ENCODE measurements at places on chromosomes 7 and 10. TPM values are rescaled to one million over a fixed set of nuclear protein-coding genes. Genes with fewer than 3 reads are reported as not detected.

Gene AGAP5
- polyA plus RNA-seq: 18.4 TPM

Gene UCN3
- 17.2 TPM for polyA plus RNA-seq

Gene EIF5AL1
- 0.11 TPM for polyA plus RNA-seq

Gene OR2A12
- not detected for polyA plus RNA-seq

Gene FOXP2
- 2.7 TPM for polyA plus RNA-seq

Gene CPXM2
- 1.2 TPM for polyA plus RNA-seq

Gene ZNF107
- polyA plus RNA-seq: 1.7 TPM

Gene PRLHR
- 0.80 TPM for polyA plus RNA-seq

Gene ASZ1
- not detected for polyA plus RNA-seq

Gene PKD2L1
- polyA plus RNA-seq: 0.54 TPM

Gene LIPM
- polyA plus RNA-seq: not detected

Measured in pancreas (tissue), 10 donors.